Stromal cell of bone marrow (primary cell): ENCODE measurements at places on chromosomes 6 and 20.

DNA sequence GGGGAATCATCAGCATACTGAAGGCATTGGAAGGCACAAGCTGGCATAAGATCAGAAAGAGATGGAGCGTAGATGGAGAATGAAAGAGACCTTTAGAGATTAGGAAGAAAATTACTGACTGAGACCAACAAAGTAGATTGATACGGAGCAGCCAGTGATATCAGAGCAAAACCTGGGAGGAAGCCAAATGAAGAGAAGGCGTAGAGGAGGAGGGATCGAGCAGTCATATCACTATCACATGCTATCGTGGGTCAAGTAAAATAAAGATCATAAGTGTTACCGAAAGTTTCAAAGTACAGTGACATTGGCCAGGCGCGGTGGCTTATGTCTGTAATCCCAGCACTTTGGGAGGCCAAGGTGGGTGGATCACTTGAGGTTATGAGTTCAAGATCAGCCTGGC, 53.6 kb upstream of the FANCE start:
- DNase-seq: no peak

- no peak for DNase-seq
Measured at GRCh38 chr6:87918461-87918941, 129.1 kb upstream of the SPACA1 start.

- DNase-seq: no peak
Measured at GRCh38 chr6:143694560-143694959, 16.8 kb downstream of the PHACTR2 start.

- DNase-seq: no peak
Measured at GRCh38 chr20:8780915-8781314, 288.0 kb upstream of the PLCB4 start.

- no peak for DNase-seq
Measured at GRCh38 chr6:77424761-77425160, 38.5 kb downstream of the HTR1B start.

- no peak for DNase-seq
Measured at GRCh38 chr20:5173751-5174150, 46.9 kb downstream of the CDS2 start.

DNA sequence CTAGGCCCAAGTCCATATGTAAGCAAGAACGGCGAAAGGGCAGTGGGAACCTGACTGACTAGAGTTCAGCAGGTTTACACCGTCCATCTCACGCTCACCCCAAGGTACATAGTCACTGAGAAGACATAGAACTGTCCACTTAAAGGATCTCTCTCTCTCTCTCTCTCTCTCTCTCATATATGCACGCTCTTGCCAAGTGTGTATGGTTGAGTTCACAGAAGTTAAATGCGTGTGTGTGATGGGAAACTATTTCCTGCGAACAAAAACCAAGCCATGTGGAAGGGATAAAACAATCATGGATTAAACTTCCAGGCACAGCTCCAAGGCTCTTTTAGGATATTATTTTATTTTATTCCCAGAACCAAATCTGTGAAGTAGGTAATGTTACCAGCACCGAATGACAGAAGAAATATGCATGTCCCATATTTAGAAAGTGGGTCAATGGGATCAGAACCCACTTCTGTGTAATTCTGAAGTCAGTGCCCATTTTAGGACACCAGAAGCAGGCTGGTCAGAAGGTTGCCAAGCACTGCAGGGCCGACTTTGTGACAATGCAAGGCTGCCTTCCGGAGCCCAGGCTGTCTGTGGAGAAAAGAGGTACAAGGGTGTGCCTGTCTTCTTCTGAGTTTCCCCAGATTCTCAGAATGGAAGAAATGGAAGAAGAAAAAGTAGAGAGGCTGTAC, 49.2 kb upstream of the MAP7 start:
- no peak for DNase-seq

GRCh38 chr6:34562350-34562749, 6.2 kb upstream of the SPDEF start:
- DNase-seq: no peak

GRCh38 chr6:48628316-48628715, 517.3 kb upstream of the PTCHD4 start:
- DNase-seq: no peak

- DNase-seq: no peak
Measured at GRCh38 chr6:53634184-53634631, 31.3 kb downstream of the KLHL31 start.

DNA sequence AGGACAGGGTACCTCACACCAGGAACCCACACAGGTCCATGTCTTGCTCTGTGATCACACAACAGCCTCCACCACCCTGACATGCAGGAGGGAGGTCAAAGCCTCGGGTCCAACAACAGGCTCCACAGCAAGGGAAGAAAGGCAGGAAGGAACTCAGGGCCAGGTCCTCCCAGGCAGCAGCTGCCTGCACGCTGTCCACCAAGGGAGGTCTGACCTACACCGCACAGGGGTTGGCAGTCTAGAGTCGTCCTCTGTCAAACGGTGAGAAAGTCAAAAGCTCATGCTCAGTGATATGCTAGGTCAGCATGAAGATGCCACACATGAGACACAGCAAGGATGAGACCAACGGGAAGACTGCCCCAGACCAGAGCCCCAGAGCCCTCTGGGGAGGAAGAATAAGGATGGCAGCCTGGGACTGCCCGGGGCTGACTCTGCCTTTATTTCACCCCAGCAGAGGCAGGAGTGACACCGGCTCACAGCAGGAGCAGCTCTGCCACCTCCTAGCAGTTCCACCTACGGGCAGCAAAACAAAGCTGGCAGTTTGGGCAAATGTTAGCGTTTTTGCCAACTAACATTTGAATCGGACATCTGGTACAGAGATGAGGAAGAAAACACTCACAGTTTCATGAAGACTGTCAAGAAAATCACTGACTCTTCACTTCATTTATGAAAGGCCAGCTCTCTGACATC, 8.5 kb downstream of the GMEB2 start:
- no peak for DNase-seq

GRCh38 chr6:161161121-161161520, 112.7 kb downstream of the AGPAT4 start:
- DNase-seq: no peak

GRCh38 chr6:17902974-17903373, 84.5 kb downstream of the KIF13A start:
- DNase-seq: no peak
